ENCODE measurements at places on chromosomes 13 and 19.

DNA sequence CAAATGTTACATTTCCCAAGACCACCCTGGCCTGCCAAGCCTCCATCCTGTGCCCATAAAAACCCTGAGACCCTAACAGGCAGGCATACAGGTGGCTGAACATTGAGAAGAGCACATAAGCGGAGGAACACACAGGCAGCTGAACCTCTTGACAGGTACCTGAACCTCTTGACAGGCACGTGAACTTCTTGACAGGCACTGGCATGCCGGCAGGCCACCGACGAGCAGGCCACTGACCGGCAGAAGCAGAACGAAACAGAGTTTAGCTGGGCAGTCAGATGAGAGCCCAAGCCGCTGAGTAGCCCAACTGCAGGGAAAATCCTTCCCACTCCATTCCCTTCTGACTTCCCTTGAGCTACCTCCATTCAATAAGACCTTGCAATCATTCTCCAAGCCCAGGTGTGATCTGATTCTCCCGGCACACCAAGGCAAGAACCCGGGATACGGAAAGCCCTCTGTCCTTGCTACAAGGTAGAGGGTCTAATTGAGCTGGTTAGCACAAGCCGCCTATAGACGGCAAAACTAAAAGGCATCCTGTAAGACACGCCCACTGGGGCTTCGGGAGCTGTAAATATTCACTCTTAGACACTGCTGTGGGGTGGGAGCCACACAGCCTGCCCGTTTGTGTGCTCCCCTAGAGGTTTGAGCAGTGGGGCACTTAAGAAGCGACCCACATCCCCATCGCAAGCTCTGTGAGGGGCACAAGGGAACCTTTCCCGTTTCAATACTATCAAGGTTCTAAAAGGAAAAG, 2613.9 kb upstream of the PCDH20 start:
- DNase-seq, result no peak

DNA sequence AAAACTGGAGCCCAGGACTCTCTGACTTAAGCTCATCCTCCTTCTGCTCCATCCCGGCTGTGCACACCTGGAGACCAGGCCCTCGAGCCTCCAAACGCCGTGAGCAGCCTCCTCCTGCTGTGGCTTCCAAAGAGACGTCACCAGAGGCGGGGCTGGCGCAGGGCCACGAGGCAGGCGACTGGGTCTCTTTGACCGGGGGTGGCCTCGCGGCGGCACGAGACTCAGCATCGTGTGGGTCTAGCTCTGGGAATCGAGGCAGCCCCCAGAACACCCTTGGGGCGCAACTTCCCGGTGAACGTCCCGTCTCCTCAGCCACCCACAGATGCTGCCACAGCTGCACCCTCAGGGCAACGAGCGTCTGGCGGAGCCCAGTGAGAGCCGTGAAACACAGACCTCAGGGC, 22.8 kb downstream of the RASA3 start:
- DNase-seq, result no peak

- DNase-seq, result no peak
Measured at GRCh38 chr13:113930671-113931637, 42.9 kb downstream of the C13orf46 start.

DNA sequence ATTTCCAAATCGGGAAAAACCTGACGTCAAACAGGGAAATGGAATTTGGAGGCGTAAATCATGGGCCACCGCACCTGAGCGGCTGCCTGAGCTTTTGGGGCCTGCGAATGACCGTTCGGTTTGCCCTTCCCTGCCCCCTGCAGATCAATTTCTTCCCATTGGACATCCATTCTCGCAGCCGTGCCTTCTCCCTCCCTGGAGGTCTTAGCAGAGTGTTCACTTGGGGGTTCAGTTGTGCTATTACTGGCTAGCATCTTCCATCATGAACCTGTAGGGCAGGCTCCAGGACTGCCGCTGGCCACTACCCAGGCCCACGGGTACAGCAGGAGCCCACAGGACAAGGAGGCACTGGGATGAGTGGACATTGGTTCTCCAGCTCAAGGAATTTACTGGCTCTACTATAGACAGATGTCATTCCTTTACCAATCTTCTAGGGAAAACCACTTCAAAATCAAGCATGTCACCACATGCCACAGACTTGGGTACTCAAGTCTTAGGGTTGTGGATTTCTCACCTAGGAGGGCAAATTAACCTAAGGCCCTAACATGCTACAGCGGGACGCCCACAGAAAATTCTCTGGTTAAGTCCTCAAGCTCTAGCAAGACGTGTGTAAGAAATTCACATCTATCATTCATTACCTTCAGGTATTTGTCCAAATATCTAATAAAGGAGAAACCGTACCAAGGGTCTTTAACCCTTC, 75.5 kb downstream of the COL4A1 start:
- no peak for DNase-seq

DNA sequence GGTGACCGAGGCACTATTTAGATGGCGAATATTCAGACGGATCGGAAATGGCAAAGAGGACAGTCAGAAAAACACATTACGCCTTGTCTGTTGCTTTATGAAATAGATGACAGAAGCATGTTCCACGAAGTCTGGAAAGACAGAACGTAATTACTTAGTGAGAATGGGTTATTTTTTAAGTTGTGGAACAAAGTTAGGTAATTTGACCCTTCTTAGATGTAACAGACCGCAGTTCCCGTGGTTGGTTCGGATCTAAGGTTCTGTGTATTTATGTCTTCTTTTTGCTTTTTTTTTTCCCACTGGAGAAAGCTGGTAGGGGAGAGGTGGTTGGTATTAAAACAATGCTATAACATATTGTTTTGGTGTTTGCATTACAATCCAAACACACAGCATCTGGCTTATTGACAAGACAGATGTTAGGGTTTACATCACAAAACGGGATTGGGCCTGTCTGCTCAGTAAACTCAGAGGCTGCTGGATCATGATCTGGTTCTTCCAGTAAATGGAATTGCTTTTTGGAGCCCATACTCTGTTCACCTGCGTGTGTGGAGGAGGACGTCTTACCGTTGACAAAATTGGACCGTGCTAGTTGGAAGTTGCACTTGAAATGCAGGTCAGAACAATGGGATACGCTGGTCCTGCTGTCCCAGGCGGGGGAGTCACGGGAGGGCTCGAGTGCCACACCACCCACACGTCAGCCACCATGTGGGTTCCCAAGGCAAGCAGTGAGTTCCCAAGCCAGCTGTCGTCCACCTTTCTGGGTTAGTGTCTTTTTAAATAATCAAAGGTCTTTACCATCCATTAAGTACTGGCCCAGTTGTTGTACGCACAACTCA, 13.8 kb downstream of the ATP11A start:
- DNase-seq, result no peak

Measured in NCI-H1048 (cell line).